ENCODE measurements at places on chromosomes 4 and X.

DNA sequence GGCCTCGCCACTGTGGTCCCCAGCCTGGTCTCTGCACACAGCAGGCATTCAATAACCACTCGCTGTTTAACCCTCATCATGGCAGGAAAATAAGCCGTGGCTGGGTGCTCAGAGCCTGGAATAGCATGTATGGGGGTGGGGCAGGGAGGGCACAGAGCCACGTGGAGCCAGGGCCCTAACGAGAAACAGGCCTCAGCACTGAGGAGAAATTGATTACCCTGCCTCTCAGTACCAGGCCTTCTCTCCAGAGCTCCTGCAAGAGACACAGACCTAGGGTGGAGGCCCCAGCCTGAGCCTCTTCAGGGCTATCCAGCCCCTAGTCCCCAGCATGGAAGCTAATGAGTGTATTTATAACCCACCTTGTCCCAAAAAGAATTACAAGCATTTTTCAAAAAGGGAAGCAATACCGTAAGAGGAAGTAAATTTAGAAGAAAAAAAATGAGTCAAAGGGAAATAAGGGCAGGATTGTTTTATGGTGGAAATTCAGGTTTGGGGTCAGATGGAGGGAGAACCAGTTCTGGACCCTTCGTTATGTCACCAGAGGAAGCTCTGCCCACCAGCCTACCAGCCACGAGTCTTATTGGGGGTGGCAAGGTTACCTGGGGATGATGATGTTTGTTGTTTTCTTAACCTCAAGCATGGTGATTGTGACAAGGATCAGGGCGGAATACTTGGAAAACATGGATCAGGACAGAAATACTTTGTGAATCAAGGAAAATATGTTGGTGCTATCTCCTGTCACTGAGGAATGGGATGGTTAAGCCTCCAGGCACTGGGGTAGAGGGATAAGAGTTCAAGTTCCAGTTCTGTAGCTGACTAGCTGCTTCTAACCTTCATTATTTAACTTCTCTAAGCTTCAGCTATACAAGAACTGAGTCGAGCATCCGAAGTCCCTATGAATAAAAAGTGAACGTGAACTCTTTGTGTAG, 101.9 kb upstream of the RBPJ start:
- DNase-seq: no peak

- no peak for DNase-seq
These were observed 31.8 kb downstream of the ATP2B3 start for GRCh38 chrX:153549231-153549630.

DNA sequence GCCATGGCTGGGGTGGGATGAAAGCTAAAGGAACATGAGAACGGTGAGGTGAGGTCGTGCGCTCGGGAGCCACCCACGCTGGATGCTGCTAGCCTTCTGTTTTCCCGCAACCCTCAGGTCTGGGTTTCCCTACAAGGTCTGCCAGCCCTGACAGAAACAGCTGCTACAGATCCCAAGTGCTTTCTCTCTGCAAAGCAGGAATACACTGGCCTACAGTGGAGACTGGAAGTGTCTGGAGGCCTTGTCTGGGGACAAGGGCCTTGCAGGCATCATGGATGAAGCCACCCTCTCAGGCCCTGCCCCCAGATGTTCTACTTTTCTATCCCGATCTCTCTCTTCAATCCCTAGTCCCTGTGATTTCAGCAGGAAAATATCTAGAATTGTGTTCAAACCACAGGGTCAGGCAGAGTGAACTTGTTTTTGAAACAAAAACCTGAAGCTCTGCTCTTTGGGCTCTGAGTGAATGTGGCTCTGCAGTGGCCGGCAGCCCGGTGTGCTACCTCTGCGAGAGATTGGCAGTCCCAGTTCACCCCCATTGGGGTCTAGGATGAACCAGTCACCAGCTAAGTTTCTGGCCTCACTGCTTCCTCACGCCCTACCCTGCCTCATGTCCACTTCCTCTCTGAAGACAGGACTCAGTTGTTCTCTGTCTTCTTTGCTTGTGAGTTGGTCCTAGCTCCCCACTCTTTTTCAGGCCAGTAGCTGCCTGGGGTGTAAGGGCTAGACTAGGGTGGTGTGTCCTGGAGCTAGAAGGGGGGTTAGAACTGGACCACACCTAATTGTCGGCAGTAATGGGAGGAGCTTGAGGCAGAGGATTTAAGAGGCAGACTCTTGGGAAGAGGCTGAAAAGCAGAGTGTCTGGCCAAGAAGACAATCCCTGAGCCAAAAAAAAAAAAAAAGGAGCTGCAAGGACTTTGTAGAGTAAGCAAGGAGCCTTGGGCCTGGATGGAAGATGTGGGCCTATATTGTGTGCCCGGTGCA, 89.6 kb downstream of the RTL5 start:
- DNase-seq: no peak

DNA sequence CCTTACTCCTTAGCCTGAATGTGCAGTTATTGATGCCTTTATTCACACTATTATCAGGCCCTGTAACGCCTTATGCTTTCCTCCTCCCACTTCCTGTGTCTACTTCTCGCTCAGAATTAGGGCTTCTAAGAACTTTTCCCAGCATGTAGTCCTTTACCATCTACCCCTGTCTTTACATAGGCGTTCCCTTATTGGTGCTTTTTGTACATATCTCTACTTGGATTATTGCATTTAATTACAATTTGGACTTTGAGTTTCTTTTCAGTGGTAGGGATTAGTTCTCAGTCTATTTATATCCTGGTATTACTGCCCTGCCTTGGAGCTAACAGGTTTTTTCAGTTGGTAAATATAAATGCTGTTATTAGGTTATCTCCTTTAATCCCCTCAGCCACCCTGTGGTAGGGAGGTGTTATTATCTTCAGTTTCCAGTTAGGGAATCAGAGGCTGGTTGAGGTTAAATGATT, 84.0 kb downstream of the RBPJ start:
- DNase-seq: no peak

- DNase-seq: no peak
These were observed 19.8 kb upstream of the PASD1 start for GRCh38 chrX:151543706-151544105.

DNA sequence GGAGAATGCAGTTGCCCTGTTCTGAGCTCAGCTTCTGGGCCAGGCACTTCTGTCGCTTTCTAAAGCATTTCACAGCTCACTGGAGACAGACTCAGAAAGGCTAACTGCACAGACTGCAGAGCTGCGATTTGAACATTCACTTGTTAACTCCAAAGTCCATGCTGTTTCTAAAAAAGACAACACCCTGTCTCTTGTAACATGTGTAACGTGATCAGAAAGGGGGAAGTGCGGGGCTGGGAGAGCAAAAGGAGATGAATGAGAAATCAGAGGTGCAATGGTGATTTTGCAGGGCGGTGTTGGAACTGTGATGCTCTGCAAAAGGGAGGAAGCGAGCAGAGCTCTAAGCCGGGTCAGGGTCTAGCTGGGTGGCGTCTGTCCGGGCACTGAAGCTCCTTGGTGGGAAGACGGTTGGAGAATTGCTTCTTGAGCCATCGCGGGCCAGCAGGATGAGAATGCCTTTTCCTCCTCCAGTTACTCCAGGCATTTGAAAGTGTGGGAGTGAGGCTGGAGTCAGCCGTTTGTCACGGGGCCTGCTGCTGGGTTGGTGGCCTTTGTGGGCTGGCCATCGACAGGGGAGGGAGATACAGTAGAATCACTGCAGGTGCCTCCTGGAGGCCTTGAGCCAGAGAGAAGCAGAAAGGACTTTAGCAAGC, 20.3 kb downstream of the TBC1D14 start:
- DNase-seq: no peak

DNA sequence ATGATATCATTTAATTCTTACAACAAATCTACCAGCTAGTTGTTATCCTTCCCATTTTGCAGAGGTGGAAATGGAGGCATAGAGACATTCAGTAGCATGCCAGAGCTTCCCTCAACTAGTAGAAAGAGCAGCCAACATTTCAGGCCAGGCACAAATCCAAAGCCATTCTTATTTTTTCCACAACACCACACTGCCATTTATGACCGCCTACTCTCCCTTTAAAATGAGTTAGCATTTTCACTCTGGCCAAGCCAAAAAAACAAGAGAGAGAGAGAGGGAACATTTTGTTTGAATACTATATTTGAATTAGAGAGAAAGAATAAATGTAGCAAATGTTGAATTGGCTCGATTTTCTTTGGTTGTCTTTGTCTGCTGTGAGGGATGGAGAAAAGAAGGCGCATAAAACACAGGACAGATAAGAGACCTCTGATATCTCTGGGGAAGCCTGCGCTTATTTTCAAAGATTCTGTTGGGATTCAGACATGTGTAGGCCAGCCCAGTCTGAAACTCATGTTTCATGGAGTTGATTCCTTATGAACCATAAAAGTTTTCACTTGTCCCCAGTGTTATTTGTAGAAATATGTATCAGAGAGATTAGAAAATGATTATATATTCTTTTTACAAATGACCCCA, 265.7 kb downstream of the RAB28 start:
- DNase-seq: no peak

DNA sequence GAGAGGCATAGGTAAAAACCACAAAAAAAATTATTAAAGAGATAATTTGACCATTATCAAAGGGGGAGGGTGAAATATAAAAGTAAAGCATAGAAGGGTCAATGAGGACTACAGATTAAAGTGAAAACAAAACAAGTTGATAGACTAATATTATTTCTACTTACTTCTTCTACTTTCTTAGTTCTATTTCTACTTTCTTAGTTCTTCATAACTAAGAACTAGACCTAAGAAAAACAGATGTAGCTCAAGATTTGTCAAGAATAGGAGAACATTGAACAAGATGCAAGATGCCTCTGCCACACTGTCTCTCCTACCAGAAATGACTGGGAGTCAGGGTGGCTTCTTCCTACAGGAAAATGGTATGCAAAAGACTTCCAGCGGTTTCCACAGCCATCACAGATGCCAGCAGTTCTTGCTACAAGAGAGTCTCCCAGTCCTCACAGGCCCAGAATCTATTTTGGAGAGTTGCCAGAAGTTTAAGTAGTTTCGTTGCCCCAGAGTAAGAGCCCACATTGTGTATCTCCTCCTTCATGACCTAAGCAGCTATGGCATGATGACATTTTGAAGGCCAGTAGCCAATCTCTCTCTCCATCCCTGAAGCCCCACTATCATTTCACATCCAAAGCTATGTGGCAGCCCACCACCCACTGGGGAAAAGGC, 42.9 kb upstream of the DDX60 start:
- DNase-seq: no peak

GRCh38 chr4:122379239-122379638, 428 bp downstream of the ADAD1 start:
- DNase-seq: no peak

DNA sequence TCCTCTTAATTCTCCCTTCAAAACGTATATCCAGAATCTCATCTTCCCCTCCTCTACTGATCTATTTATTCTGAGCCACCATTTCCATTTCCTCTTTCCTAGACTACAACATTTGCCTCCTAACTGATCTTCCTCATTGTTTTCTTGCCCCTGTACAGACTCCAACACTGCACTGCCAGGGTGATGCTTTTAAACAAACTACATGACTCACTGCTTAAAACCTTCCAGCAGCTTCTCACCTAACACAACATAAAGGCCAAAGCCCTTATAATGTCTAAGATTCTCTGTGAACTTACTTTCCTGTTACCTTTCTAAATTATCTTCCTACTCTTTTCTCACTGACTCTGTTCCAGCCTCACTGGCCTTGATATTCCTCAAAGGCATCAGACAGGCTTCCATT, 161.0 kb upstream of the HS3ST1 start:
- DNase-seq: no peak

- DNase-seq: no peak
These were observed 16.8 kb downstream of the REPS2 start for GRCh38 chrX:16963216-16963615.

GRCh38 chr4:156889616-156890594, 81.7 kb downstream of the PDGFC start:
- DNase-seq: no peak

GRCh38 chr4:56752985-56753384, 68.5 kb downstream of the SPINK2 start:
- no peak for DNase-seq

DNA sequence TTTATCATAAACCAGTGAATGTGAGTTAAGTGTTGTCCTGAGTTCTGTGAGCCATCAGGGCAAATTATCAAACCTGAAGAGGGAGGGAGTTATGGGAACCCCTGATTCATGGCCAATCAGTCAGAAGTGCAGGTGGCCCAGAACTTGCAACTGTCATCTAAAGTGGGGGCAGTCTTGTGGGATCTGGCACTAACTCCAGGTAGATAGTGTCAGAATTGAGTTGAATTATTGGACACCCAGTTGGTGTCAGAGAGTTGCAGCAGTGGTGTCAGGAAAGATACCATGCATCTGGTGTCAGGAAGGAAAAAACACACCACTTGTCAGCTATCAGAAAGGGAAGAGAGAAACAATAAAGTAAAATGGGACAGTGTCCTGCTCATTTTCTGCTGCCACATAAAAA, 8.4 kb downstream of the CORIN start:
- DNase-seq: no peak

DNA sequence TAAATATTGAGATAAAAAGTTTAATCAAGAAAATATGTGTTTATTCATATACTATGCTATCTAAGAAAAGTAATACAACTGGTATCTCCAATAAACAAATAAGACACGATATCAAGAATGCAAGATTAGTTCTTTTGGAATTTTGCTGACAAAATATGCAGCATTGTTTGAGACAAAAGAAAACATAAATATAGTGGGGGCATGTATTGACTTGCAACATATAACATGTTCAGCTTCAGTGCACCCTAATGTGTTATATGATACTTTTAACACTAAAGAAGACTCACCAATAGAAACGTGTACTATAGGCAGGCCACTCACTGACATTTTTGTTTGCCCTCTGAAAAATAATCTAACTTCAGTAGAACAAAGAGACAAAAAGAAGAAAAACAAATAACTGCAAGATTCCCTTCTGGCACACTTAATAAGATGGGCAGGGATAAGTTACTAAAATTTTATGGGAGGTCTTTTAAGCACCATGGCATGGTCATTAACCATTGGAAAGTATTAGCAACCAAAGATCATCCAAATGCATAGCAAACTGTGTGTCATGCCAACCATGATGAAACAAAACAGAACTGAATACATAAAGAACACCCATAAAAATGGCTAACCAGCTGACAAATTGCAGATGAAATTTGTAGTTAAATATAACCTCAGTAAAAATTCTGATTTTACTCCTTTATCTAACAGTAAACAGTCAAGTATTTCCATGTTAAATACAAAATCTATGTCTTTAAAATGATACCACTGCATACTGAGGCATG, 447.9 kb upstream of the FAM241A start:
- no peak for DNase-seq

DNA sequence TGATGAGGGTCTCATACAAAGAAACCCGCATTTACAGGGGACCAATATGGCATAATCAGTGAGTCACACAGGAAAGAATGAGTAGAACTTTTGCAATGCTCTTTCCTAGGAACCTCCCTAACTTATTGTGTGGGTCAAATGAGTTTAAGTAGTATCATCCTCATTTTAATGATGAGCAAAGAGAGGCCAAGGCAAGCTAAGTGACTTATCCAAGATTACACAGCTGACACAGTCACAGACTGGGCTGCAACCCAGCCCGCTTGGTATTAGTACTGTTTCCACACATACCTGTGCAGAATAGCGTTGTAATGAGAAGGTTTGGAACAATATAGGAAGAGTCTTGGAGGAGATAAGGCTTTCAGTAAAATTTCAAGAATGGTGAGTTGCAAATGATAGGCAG, 91.0 kb upstream of the PPP1R2C start:
- DNase-seq: no peak
